Stomach (tissue), 19 donors: ENCODE measurements at places on chromosomes 11 and 22.

DNA sequence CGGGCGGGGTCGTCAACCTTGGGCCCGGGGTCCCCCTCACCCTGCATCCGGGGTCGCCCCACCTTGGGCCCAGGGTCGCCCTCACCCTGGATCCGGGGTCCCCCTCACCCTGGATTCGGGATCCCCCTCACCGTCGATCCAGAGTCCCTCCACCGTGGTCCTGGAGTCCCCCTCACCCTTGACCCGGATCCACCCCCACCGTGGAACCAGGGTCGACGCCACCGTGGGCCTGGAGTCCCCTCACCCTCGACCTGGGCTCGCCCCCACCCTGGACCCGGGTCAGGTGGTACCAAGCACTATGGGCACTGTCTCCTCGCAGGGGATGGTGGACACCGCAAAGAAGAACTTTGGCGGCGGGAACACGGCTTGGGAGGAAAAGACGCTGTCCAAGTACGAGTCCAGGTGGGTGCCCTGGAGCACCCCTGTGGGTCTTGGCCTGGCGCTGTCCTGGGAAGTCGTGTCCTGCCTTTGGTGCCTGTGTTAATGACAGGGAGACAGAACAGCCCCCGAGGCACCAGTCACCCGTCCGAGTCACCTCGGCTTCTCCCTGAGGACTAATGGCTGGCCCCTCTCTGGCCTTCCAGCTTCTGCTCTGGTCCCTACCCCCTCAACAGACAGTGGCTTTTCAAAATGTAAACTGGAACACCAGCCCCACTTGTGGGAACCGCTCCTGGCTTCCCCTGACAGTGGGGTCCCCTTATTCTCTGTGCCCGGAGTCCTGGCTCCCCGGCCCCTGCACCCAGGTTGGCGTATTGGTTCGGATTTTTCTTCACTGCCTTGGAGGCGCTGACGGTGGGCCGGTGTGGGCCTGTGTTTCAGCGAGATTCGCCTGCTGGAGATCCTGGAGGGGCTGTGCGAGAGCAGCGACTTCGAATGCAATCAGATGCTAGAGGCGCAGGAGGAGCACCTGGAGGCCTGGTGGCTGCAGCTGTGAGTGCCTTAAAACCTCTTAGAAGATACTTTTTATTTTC is 762 bp downstream of the CRELD2 start:
- no peak for DNase-seq

GRCh38 chr11:35487532-35488078 is 37.8 kb downstream of the PAMR1 start:
- no peak for DNase-seq

GRCh38 chr22:38435010-38435409 is 20.0 kb downstream of the KCNJ4 start:
- DNase-seq: no peak

- DNase-seq: no peak
Observed at GRCh38 chr11:117062498-117062897, 35.7 kb downstream of the SIK3 start.

DNA sequence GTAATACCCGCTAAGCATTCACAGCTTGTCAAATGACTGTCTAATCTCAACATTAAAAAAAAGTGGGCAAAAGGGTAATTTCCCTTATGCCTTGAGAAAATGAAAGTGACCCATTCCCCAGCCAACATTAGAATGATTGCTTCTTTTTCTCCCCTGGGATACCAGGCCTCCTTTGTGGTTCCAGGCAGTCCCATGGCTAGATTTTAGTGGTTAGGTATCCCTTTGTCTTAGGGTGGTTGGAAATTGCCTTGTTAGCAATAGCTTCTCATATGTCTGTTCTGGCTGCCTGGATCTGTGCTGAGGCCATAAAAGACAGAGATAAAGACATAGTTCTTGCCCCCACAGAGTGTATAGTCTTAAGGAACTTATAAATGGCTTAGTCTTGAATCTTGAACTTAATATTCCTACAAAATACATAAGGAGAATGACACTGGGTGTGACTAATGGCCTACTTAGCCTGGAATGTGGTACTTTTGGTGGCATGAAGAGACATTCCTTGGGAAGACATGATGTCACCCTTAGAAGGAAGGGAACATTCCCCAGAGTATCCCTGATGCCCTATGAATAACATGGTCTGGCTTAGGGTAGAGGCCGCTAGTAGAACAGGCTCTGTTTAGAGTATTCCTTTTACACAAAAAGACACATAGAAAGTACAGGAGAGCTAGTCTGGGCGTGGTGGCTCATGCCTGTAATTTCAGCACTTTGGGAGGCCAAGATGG is 90.3 kb downstream of the ZBTB16 start:
- DNase-seq: no peak

DNA sequence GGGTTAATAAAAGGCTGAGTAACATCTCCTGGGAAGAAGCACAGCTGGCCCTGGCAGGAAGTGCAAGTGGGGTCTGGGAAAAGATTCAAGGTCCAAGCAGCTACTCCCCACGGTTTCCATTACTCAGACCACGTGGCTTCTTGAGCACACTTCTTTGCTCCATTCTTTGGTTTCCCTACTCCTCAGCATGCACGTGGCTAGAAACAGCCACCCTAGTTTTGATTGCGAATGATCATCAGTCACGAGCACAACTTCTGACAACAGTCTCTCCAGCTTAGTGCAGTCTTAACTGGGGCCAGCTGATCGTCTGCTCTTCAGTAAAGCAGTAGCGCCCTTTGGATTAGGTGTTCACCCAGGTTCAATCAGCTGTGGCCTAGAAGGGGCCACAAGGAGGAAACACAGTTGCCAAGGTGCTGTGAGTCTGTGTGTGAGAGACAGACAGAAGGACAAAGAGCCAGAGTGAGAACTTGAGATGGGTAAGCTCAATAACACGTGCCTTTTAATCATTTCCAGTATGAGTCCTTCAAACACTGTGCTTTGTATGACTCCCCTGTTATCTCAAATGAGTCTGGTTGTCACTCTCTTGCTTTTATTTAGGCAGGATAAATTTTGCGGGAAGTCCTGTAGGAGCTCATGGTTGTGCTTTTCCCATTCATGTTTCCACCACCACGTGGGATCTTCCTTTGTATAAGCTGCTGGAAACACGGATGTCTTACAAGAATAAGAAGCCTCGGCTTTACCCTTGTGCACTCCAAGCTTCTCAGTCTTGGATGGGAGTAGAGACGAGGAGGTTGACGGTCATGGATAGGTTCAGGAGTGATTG is 901 bp upstream of the PARVA start:
- no peak for DNase-seq

GRCh38 chr22:40817737-40818136 is 1.4 kb downstream of the SLC25A17 start:
- DNase-seq: no peak

DNA sequence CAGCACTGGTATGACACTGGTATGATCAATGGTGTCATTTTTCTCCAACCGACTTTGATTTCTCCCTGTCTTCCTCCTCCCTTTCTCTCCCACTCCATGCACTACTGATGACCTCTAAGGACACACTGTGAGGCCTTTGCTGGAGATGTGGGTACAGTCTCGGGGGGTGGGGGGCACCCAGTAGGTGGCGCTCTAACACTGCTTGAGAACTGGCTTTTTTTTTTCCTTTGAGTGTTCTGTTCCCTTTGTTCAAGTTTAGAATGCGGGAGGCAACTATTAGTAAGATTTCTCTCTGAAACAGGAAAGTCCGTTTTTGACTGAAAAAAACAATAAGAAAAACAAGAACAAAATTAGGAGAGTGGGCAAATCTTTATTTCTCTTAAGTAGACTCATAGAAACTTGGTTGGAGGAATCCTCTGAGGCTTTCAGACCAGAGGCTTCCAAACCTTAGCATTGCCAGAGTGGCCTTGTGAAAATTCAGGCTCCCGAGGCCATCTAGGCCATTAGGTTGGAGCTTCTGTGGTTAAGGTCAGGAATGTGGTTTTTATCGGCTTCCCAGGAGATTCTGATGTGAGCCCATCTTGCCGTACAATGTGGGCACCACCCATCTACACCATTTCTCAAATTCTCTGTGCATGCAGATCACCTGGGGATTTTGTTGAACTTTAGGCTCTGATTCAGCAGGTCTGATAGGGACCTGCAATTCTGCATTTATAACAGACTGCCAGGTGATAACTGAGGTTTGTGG is 43.2 kb downstream of the PANX1 start:
- DNase-seq: peak; percentile 52

GRCh38 chr11:64745189-64745520 is 1.2 kb upstream of the RASGRP2 start:
- peak; percentile 71 for DNase-seq

DNA sequence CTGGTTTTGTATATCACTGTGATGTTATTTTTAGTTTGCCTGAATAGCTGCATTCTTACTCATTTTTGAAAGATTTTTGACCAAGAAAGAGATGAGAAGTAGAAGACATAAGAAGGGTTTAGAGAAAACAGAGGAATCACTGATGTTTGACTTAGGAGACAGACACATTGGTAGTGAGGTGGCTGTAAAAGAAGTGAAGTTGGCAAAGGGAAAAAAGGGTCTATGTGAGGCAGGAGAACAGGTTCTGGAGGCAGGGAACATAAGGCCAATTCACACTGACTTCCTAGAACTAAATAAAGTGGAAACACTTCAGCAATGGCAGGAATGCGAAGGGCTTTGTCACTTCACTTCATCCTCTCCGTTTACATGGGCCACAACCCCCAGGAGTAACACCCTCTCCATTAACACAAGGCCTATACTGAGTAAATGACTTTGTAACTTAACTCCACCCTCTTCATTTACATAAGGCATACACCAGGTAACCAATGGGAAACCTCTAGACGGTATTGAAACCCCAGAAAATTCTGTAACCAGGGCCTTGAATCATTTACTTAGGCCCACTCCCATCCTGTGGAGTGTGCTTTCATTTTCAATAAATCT is 36.5 kb downstream of the CTSC start:
- no peak for DNase-seq

DNA sequence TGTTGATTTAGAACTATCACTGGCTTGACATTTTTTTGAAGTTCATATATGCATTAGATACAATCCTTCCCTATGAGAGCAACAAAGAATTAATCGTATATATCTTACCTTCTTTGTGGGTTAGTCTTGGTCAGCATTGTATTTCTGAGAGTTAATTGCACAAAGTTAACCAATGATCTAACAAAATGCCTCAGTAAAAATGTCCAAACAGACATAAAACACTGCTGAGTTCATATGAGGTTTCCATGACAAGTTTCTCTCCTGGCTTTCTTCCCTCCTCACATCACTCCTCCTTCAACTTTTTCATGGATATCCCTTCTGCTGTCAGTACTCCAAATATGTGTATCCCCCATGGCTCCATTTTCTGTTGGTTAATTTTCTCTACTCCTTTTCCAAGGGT is 9.0 kb downstream of the MAP6 start:
- no peak for DNase-seq

- no peak for DNase-seq
Observed at GRCh38 chr11:82673631-82674030, 60.0 kb downstream of the FAM181B start.

- no peak for DNase-seq
Observed at GRCh38 chr11:34651551-34651950, 30.7 kb downstream of the EHF start.

GRCh38 chr22:44455151-44455962 is 42.7 kb downstream of the RTL6 start:
- peak; percentile 27 for DNase-seq

- DNase-seq: no peak
Observed at GRCh38 chr11:8335186-8335585, 71.5 kb upstream of the LMO1 start.

DNA sequence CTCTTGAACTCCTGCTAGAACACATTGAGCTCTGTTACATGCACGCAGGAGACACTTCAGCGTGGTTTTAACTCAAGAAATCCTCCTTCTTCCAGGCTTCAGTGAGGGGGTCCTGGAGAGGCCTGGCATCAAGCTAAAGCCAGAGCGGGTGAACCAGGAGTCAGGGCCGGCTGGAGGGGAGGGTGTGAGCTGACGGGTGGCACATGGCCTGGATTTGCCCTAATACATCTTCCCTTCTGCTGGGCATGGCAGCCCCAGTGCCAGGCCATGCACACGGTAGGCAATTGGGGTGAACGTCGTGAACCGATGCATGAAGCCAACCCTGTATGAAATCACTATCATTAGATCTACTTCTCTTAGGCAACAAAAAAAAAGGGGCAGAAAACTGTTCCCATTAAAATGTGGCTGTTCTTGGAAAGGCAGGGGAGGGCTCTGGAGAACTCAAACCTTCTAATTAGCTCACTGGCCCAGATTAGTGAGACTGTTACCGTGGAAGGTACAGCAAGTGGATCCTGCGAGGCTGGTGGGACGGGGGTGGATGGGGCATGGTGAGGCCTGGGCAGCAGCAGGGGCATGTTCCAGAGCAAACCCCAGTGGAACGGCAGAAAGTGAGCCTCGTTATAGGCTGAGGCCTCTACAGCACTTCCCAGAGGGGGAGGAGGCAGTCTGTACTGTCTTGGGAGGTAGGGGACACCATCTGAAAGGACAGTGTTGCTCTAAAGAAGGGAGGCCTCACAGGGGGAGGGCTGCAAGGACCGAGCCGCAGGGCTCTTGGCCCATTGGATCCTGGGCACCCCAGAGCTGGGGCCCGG is 10.6 kb downstream of the IFT27 start:
- no peak for DNase-seq

DNA sequence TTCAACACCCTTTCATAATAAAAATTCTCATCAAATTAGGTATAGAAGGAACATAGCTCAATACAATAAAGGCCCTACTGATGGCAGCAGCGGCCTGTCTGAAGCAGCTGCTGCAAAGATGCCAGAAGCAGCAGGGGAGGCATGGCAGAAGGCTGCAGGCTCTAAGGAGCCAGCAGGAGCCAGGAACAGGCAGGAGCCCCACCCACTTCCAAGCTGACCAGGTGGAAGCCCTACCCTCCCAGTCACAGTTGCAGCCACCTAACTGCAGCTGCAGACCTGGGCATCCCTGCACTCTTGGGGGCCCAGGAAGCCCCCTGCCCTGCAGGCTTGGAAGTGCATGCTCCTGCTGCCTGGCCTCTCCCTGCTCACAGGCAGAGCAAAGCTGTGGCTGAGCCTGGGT is 18.2 kb upstream of the OR6A2 start:
- DNase-seq: no peak

GRCh38 chr11:114479331-114479730 is 40.1 kb downstream of the REXO2 start:
- DNase-seq: no peak

- no peak for DNase-seq
Observed at GRCh38 chr11:75490221-75491181, 35.2 kb downstream of the GDPD5 start.

GRCh38 chr11:74754507-74755252 is 6.0 kb downstream of the RNF169 start:
- DNase-seq: peak; percentile 19

DNA sequence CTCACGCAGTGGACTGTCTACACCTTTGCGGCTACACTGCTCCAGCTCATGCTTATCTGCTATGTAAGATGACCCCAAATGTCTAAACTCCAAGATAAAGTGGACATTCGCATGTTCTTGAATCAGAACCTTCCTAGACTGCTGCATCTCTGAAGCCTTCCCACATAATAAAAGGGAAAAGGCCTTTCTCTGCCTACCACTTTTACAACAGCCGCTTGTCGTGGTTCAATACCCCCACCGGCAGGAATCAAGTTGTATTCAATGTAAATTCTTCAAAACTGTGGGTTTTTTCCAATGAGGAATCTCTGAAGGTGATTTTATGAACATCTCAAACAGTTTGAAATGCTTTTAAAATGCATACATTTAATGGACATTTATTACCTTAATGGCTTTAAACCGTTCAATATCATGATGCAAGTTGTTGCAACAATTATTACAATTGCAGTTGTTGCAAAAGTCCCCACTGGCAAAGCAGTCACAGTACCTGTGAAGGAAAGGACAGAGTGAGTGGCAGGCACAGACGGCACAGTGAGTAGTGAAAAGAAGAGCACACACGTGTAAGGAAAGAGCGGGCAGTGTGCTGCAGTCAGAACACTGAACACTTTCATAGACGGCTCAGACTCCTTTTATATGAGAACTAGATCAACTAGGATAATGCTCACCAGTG is 31.2 kb downstream of the GAL start:
- DNase-seq: no peak
